T-helper 9 cell (primary cell): ENCODE measurements at places on chromosomes 2 and 18.

DNA sequence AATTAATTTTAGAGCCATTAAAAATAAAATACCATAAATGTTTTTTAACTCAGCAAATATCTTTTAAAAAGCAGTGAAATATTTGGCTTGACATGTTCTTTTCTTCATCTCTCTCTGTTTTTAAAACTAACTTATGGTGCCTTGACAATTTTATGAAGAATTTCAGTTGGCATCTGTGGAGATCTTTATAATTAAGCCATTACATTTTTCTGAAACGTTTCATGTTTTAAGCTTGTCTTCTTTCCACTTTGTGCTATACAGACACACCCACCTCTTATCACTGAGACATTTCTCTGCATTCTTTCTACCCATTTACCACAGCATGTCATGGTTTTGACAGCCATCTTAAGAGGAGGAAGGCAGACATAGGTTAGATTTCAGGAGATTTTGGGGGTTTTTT is 915.1 kb upstream of the FSHR start:
- DNase-seq: no peak

DNA sequence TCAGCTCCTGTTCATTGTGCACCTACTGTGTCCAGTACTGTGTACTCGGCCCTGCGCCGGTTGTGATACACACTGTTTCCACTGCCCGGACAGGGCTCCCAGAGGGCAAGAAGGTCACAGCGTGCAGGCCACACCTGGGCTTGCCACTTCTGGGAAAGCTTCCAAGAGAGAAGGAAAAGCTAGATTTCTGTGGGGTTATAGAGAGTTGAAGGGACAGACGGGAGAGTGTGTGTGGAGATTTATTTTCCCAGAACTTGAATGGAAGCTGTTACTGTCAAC is 3.8 kb upstream of the CNDP1 start:
- no peak for DNase-seq

DNA sequence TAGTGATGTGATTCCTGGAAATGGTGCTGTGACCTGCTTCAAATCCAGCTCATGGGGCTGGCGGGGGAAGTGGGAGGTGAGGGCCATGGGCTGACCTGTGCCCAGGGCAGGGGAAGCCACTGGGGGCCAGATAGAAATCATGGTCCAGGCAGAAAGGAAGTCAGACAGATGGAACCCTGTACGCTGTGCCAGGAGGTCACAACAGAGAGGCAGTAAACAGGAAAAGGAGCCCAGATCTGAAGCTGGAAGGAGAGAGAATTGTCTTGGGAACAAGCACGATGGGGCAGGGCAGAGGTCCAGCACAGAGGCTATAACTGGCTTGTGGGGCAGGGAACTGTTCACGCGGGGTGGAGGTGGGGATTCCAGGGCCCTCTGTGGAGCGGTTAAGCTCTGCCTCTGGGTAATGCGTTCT is 76.0 kb downstream of the RNF144A start:
- DNase-seq: no peak

DNA sequence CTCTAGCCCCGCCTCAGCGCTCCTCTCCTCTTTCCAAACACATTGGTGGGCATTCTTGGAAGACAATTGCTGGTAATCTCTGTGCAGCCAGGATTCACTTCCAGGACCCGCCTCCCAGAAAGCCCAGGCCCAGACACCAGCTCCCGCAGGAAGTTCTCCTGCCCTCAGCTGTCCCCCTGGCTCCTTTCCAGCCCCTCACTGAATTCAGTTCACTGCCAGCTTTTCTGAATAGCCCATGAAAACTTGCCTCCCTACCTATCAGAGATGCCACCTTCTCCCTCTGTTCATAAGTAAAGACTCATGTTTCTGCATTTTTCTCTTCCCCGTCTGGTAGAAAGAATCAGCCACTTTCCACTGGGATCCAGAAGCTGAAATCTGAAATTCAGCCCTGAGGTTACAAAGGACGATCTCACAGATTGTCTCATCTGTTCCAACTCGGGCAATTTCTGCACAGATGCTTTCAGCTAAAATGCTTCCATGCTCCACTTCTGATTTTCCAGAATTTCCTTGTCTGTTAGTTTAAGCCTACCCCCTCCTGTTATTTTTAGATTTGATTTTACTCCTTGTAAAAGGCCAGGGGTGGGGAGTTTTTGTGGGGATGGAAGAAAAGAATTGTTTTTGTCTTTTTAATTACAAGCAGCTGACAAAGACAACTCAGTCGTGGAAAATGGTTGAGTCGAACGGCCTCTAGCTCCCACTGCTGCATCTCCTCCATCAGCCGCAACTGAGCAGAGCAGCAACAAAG is 98.1 kb downstream of the SP3 start:
- no peak for DNase-seq

- no peak for DNase-seq
Observed at GRCh38 chr2:109238580-109238979, 109.6 kb downstream of the SH3RF3 start.

DNA sequence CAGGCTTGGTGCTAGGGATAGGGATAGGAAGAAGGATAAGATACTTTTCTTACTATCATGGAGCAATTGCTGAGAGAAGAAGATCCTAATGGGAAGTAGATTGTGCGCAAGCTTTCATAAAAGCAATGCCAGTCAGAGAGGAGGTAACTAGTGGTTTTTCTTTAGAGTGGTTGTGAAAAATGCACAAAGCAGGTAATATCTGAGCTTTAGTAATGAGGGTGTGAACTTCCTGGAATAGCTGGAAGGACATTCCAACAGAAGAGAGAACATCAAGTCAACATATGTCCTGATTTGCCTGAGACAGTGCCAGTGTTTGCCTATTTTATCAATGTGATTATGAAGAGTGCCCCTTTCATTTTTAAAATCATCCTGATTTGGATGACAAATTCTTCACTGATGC is 34.1 kb downstream of the CCBE1 start:
- DNase-seq: no peak

- DNase-seq: no peak
Observed at GRCh38 chr18:2635586-2635985, 19.9 kb upstream of the SMCHD1 start.

DNA sequence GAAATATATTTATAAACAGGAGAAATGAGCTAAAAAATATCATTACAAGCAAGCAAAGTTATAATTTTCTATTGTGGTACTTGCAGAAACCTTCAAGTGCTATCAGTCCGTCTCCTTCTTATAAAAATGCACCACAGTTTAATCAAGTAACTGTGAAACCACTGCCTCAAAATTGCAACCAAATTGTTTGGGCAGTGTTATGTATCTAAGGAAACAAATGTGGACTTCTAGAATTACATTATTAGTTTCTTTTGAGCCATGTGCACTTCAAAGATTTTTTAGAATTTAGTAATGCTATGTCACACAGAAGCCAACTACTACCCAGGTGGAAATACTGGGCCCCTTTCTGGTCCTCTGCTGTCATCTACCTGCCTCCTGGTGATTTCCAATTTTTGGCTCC is 495.6 kb downstream of the NYAP2 start:
- DNase-seq: no peak

GRCh38 chr2:33320573-33320972 is 155.9 kb upstream of the RASGRP3 start:
- DNase-seq: no peak

GRCh38 chr2:142031656-142032055 is 99.2 kb downstream of the LRP1B start:
- no peak for DNase-seq

DNA sequence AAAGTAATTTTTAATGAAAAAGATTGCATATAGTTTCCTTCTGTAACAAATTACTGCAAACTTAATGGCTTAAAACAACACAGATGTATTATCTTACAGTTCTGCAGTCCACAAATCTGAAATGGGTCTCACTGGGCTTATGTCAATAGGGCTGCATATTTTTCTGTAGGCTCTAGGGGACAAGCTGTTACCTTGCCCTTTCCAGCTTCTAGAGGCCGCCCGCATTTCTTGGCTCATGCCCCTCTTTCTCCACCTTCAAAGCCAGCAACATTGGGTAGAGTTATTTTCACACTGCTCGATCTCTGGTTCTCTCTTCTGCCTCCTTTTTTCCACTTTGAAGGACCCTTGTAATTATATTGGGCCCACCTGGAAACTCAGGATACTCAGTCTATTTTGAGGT is 16.7 kb downstream of the COPS8 start:
- DNase-seq: no peak

DNA sequence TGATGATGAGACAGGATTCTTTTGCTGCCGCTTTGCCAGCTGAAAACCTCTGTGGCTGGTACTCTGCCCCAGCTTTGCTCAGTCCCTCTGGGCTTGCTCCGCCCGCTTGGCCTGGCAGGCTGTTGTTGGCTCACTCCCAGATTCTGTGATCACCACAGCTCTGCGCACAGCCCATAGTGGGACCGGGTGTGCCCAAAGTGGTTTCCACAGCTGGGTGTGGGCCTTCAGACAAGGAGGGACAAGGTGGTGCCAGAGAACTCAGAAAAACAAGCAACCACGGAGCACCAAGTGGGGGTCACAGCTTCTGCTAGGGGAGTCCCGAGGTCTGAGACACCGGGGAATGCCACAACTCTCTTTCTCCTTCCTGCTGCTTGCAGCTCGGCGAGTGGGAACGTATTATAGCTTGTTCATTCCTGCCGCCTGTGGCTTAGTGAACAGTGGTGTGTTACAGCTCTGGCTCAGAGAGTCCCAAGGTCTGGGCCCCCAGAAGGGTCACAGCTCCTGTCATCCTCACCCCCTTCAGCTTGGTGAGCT is 9.2 kb upstream of the KYNU start:
- no peak for DNase-seq

DNA sequence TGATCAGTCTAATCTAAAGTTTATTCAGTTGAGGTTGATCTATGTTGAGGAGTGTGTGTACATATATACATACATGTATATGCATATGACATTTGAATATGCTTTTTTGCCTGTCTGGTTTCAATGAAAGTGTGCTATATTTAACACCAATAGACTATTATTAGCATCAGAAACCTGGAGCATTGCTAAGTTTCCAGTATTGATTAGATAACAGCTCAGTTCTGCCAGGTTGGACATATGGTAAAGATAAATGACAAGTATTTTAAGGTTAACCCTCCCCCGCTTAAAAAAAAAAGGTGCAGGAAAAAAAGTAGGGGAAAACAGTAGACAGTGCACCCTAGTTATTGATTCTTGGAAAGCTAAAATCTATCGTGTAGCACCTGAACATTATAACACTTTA is 19.4 kb downstream of the CREB1 start:
- no peak for DNase-seq

DNA sequence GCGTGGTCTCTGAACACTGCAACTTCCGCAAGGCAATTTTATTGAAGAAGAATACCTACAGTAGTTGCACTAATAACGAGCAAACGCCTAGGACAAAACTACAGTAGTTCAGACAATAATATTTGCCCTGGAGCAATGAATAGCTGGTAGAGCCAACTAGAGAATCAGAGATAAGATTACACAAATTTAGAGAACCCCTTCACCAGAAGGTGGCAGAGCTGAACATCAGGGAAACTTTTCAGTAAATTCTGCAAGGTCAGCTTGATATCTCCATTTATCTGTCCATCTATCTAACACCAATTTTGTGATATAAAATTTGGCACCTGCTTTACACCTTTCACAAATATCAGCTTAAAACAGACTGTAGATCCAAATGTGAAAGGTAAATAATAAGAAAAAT is 43.8 kb downstream of the CDH19 start:
- no peak for DNase-seq

GRCh38 chr2:101012706-101013181 is 10.7 kb downstream of the RPL31 start:
- DNase-seq: peak; percentile 29

- no peak for DNase-seq
Observed at GRCh38 chr18:47370052-47370451, 118.6 kb upstream of the SKOR2 start.

DNA sequence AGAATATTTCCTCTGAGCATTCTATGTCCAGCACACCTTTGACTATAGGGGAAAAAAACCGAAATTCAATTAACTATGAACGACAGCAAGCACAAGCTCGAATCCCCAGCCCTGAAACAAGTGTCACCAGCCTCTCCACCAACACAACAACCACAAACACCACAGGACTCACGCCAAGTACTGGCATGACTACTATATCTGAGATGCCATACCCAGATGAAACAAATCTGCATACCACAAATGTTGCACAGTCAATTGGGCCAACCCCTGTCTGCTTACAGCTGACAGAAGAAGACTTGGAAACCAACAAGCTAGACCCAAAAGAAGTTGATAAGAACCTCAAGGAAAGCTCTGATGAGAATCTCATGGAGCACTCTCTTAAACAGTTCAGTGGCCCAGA is 79.4 kb upstream of the FAM117B start:
- no peak for DNase-seq
